ENCODE measurements at places on chromosomes 2 and 18.

DNA sequence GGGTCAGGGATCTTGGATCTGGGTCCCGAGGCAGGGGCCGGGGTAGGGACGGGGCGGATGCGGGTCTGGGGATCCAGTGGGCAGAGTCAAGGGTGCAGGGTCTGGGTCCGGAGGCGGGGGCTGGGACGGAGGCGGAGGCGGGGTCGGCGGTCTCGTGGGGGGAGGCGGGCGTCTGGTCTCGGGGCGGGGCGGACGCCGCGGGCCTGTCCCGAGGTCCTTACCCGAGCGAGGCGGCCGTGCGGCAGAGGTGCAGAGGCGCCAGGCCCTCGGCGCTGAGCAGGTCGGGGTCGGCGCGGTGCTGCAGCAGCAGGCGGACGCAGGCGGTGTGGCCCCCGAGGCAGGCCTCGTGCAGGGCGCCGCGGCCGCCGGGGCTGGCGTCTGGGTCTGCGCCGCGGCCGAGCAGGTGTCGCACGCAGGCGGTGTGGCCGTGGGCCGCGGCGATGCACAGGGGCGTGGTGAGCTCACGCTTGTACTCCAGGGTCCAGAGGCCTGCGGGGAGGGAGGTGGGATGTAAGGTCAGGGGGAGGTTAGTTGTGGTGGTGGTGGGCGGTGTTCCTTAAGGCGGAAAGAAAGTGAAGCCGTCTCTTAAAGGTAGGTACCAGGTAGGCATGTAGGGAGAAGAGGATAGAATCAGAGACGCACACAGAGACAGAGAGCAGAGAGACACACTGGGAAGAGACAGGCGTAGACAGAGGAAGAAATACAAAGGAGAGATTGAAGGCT lies 26.6 kb downstream of the ASB18 start:
- DNase-seq, result no peak

- DNase-seq, result no peak
Observed at GRCh38 chr2:74080346-74080745, 67.4 kb downstream of the BOLA3 start.

- DNase-seq, result no peak
Observed at GRCh38 chr2:8190279-8190678, 491.6 kb upstream of the ID2 start.

- DNase-seq, result no peak
Observed at GRCh38 chr2:166088634-166089033, 39.2 kb downstream of the SCN1A start.

DNA sequence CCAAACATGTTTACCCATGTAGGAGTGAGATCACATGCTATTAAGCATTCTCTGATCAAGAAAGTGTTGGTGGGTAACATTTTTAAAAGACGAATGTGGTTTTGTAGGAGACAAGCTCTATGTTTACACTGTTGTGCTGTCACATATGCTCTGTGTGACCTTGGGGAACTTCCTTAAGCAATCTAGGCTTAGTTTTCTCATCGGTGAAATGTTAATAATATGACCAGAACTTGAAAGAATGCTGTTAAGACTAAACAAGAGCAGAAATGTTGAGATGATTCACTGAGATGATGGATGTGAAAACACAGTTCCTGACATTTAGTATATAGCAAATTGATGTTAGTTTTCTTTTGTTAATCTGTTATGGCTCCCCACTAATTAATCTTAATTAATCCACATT lies 860.9 kb upstream of the CNTNAP5 start:
- no peak for DNase-seq

DNA sequence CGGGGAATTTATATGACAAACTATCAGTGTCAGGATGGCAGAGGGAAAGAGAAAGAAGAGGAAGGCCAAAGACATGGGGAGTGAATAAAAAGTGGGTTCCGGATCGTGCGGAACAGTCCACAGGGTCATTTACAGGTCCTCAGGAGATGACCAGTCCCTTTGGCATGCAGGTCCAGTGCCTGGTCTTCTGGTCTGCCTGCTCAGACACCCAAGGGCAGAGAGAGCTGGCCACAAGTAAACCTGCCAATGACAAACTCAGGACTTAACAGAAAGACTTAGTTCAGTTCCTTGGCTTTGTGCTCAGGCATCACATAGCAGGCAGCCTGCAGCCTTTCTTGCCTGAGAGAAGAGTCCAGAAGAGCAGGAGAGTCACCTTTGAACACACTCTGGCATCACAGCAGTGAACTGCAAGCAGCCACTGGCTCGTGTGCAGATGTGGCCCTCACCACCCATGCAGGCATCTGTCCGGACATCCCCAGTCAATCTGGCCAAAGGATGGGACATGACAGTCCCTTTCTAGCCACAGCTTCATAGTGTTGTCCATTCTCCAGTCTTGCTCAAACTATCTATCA lies 14.0 kb downstream of the TMEM127 start:
- DNase-seq, result peak; percentile 93

Measured in H54 (cell line).